ENCODE measurements at places on chromosomes 6 and 20.

GRCh38 chr6:84411060-84411629, 183.7 kb upstream of the CEP162 start:
- no peak for DNase-seq

DNA sequence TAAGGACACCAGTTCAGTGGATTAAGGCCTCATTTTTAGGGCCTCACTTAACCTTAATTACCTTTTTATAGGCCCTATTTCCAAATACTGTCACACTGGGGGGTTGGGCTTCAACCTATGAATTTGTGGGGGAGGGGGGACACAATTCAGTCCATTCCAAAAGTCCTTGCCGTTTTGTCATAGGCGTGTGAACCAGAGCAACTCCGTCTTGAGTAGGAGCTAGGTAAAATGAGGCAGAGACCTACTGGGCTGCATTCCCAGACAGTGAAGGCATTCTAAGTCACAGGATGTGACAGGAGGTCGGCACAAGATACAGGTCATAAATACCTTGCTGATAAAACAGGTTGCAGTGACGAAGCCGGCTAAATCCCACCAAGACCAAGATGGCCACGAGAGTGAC, 113.5 kb upstream of the SNX9 start:
- DNase-seq = no peak

- DNase-seq = no peak
Measured at GRCh38 chr6:2562721-2563451, 187.8 kb downstream of the MYLK4 start.

- DNase-seq = no peak
Measured at GRCh38 chr6:110589865-110590513, 113.6 kb upstream of the SLC22A16 start.

DNA sequence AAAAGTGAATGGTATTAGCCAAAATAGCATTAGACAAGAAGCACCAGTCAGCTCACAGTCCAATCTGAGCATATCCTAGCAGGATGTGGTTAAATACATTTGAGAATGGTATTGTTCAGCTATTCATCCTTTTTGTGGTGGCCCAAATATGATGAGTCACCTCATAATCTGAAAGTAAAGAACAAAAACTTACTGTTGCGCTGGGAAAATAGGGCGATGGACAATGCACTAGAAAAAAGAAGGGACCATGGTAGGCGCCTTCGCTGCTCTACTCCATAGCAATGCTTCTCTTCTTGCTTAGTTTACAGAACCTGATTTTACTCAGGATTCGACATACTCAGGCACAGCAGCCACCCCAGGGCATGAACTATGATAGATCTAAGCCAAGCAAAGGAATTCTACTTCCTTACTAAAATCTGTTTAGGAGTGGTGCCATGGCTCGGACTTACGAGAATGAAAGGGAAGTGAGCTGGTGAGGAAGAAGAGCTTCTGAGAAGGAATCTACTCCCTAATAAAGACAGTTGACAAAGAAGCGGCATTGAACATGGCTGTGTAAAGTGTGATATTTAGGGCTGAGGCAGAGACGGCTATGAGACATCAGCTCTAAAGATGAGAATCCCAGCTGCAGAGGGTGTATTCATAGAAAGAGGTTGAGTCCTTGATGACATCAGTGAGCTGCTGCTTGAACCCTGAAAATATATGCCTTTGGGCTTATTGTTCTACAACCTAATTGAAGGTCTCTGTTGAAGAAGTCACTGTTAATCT, 16.6 kb upstream of the FBXO9 start:
- DNase-seq = no peak
